H1 (cell line): ENCODE measurements at places on chromosomes 3 and 15. TPM values are rescaled to one million over a fixed set of nuclear protein-coding genes. Genes with fewer than 3 reads are reported as not detected.

GXYLT2 gene
- total RNA-seq, result 3.9 and 5.6 TPM in 2 replicates

DNA sequence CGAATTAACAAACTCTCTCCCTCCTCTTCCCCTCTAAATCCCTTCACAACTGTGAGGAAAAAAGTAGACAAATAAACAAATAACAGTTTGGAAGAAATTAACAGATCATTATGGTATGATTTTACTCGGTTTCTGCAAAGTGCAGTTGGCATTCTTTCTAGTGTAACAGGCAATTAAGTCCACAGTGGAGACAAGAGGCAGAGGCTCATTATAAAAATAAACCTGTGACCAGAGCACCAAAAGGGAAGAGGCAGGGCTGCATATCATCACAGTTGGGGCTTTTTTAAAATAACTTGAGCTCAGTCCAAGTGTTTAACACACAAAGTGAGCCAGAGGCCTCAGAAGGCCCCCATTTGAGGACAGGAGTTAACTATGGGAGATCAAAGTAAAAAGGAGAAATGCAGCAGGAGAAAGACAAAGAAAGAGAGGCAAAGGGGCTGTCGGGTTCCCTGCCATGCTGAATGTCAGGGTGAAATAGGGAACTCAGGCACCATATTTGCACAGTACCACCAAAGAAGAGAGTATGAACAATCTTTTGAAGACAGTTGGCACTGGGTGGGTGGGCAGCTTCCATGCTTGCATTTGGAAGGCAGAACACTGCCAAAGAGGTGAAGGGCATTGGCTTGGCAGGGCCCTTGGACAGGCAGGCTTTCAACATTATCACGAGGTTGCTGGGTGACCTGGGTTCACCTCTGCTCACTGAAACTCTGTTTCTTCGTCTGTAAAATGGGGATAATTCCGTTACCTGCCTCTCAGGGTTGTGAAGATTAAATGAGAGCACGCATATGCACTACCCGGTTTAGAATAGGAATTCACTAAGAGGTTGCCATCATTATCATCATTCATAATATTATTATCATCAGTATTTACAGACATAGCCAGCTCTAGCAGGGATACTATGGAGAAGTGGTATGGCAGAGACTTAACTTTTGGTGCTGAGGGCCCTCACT lies 134.5 kb downstream of the MEX3B start:
- peaks cover 2% of the 10 kb centered on the region; the same call in 1 of the 2 replicates for H3K4me1 ChIP-seq
- no peaks in the 10 kb centered on the region for H3K27me3 ChIP-seq
- no peaks in the 10 kb centered on the region; the same call in 1 of the 2 replicates for H3K36me3 ChIP-seq
- no peak for DNase-seq
- H3K4me3 ChIP-seq, result no peak overlapping the region

GRCh38 chr3:12381199-12381598 lies 92.3 kb downstream of the PPARG start:
- DNase-seq, result no peak
- H3K4me1 ChIP-seq, result no peaks in the 10 kb centered on the region
- no peak overlapping the region for H3K4me3 ChIP-seq
- no peak overlapping the region for H3K27ac ChIP-seq

- H3K27ac ChIP-seq, result no peak overlapping the region
- no peaks in the 10 kb centered on the region for H3K27me3 ChIP-seq
- no peaks in the 10 kb centered on the region for H3K36me3 ChIP-seq
- no peak overlapping the region for H3K4me3 ChIP-seq
These were observed 25.6 kb upstream of the NLGN1 start for GRCh38 chr3:173371848-173372487.

TTLL13 gene
- total RNA-seq, result 0.19 TPM in 1 of 2 replicates, not detected in the other
